ENCODE measurements at places on chromosomes 13 and 19.

GRCh38 chr19:17214508-17215126 lies 540 bp upstream of the USE1 start:
- no peak for DNase-seq

GRCh38 chr13:30978981-30979956 lies 46.8 kb downstream of the TEX26 start:
- peak; percentile 92 for DNase-seq

- no peak for DNase-seq
Measured at GRCh38 chr13:26996965-26997752, 174.5 kb downstream of the USP12 start.

GRCh38 chr13:36559375-36559774 lies 114.4 kb upstream of the SERTM1 start:
- no peak for DNase-seq

GRCh38 chr13:41811588-41812021 lies 149.3 kb downstream of the VWA8 start:
- DNase-seq: no peak

- no peak for DNase-seq
Measured at GRCh38 chr13:42071672-42072419, 23.4 kb downstream of the DGKH start.

All from H9 (cell line).